ENCODE measurements at places on chromosomes 12 and 14.
A peak's percentile ranks its signal among the peaks of the same experiment; 100 is the strongest.

DNA sequence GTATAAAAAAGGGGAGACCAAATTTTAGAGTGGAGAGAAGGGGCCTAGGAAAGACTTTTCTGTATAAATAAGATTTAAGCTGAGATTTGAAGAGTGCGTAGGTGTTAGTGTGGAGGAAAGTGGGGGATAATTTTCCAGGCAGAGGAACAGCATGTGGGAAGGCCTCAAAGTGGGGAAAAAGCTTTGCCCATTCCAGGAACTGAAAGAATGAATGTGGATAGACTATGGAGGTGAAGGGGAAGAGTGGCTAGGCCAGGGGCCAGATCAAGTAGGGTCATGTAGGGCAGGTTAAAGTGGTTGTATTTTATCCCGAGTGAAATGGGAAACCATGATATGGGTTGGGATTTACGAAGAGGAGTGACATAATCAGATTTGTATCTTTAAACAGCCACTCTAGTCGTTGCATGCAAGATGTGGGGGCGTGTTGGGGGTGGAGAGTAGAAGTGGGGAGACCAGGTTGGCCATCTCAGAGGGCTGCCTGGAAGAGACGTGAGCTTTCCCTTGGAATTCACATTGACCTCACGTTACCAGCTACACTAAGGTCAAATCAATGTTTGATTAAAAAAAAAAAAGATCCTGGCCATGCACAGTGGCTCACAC, 3.3 kb downstream of the ZNF664 start:
- no peak overlapping the region for H3K27ac ChIP-seq
- no peak overlapping the region for H3K4me3 ChIP-seq
- no peaks in the 10 kb centered on the region for H3K27me3 ChIP-seq
- H3K4me1 ChIP-seq = no peaks in the 10 kb centered on the region

- H3K27me3 ChIP-seq = no peaks in the 10 kb centered on the region
- no peak overlapping the region for H3K27ac ChIP-seq
- DNase-seq = no peak
- H3K4me1 ChIP-seq = peaks cover 4% of the 10 kb centered on the region
- no peaks in the 10 kb centered on the region for H3K36me3 ChIP-seq
- peak overlapping the region; percentile 98 for H3K4me3 ChIP-seq
Observed at GRCh38 chr14:103630364-103631108, 1.5 kb downstream of the KLC1 start.

GRCh38 chr12:6158255-6158654, 33.8 kb upstream of the VWF start:
- no peaks in the 10 kb centered on the region for H3K27me3 ChIP-seq
- no peaks in the 10 kb centered on the region for H3K36me3 ChIP-seq
- H3K4me1 ChIP-seq = no peaks in the 10 kb centered on the region
- no peak overlapping the region for H3K27ac ChIP-seq

DNA sequence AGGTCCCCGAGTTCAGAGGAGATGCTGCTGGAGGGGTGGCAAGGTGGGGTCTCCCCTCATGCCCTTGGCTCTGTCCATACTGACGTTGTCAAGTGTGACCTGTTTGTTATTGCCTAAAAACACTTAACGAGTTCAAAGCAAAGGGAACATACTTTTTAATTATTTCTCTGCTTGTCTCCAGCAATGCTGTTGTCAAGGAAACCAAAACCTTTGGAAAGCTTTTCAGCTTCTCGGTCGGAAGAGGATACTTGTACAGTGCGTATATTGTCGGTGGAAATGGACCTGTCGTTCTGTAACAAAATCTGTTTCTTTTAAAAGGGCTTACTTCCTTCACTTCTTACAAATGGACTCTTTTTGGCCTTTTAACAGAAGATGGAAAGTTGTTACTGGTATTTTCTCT, 73.9 kb downstream of the SLC25A47 start:
- H3K4me1 ChIP-seq = peaks cover 11% of the 10 kb centered on the region
- DNase-seq = no peak
- no peak overlapping the region for H3K4me3 ChIP-seq
- no peaks in the 10 kb centered on the region for H3K27me3 ChIP-seq
- H3K27ac ChIP-seq = peak overlapping the region; percentile 69

GRCh38 chr12:65205886-65206285, 36.5 kb downstream of the LEMD3 start:
- H3K4me3 ChIP-seq = no peak overlapping the region
- no peak overlapping the region for H3K27ac ChIP-seq
- no peak for DNase-seq
- no peaks in the 10 kb centered on the region for H3K36me3 ChIP-seq
- H3K27me3 ChIP-seq = no peaks in the 10 kb centered on the region
- H3K4me1 ChIP-seq = peaks cover 11% of the 10 kb centered on the region

- DNase-seq = no peak
- no peaks in the 10 kb centered on the region for H3K36me3 ChIP-seq
- H3K27ac ChIP-seq = no peak overlapping the region
- H3K4me1 ChIP-seq = no peaks in the 10 kb centered on the region
- no peak overlapping the region for H3K4me3 ChIP-seq
Observed at GRCh38 chr12:26828280-26829073, 4.5 kb downstream of the ITPR2 start.

DNA sequence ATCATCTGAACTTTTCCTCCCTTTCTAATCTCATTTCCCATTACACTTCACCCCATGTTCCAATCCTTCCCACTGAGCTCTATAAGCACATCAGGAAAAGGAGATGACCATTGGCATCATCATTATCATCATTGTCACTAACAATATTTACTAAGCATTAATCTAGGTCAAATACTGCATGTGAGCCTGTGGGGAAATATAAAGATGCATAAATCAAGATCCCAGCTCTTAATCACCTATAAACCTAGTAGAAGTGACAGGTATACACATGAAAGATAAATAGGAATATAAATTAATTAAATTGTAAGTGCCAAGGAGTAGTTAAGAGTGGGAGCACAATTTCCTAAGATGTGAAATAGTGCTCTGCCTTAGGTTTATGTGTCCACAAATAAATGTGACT, 100.6 kb downstream of the OTOGL start:
- no peak overlapping the region for H3K4me3 ChIP-seq
- H3K27me3 ChIP-seq = no peaks in the 10 kb centered on the region
- H3K27ac ChIP-seq = no peak overlapping the region
- no peaks in the 10 kb centered on the region for H3K4me1 ChIP-seq
- no peak for DNase-seq
- no peaks in the 10 kb centered on the region for H3K36me3 ChIP-seq

- no peaks in the 10 kb centered on the region for H3K36me3 ChIP-seq
- no peaks in the 10 kb centered on the region for H3K27me3 ChIP-seq
- DNase-seq = no peak
- H3K27ac ChIP-seq = no peak overlapping the region
Observed at GRCh38 chr14:56338674-56339073, 220.5 kb downstream of the PELI2 start.

DNA sequence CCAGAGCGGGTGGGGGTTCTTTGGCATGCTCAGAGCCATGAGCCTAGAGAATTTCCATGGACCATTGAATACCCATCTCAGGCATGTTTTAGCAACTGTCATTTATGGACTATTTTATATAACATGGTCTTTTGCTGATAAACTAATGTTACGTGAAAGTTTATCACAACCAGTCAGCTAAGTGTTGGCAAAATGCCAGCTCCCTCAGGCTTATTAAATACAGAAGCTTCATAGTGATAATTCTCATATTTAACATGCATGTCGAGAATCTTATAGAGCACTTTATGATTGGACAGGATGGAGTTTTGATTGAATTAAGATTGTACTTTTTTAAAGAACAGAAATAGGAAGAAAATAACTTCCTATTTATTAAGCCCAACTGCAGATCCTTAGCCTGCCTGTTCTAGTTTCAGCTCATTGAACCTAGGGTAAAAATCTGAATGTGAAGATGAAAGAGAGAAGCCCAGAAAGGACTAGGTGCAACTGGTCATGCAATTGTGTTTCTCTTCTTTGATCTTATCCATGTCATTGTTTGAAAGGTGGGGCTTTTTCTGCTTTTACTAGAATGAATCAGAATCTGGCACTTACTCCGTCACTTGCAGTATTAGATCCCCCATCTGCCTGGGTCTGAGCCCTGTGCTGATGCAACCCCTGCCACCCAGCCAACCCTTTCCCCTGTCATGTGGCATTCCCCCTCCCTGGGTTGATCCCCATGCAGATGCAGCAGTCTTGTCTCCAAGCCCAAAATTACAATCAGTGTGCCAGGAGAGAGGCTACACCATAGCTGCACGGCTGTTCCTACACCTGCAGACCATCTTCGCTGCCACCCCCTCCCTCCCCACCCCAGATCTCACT, 134.6 kb upstream of the EVL start:
- no peak overlapping the region for H3K27ac ChIP-seq
- H3K4me1 ChIP-seq = no peaks in the 10 kb centered on the region
- H3K36me3 ChIP-seq = no peaks in the 10 kb centered on the region

GRCh38 chr12:21296751-21297406, 37.8 kb downstream of the SLCO1A2 start:
- H3K27ac ChIP-seq = no peak overlapping the region
- no peaks in the 10 kb centered on the region for H3K4me1 ChIP-seq
- H3K4me3 ChIP-seq = no peak overlapping the region
- no peaks in the 10 kb centered on the region for H3K27me3 ChIP-seq
- no peaks in the 10 kb centered on the region for H3K36me3 ChIP-seq

- no peak overlapping the region for H3K4me3 ChIP-seq
- no peak for DNase-seq
- H3K27ac ChIP-seq = no peak overlapping the region
- H3K4me1 ChIP-seq = no peaks in the 10 kb centered on the region
- no peaks in the 10 kb centered on the region for H3K27me3 ChIP-seq
Observed at GRCh38 chr14:43692706-43693105, 814.4 kb downstream of the FSCB start.

- H3K27me3 ChIP-seq = no peaks in the 10 kb centered on the region
- H3K36me3 ChIP-seq = no peaks in the 10 kb centered on the region
- DNase-seq = no peak
Observed at GRCh38 chr12:41333974-41334373, 145.9 kb downstream of the PDZRN4 start.

GRCh38 chr12:51171884-51172514, 936 bp downstream of the TFCP2 start:
- H3K4me1 ChIP-seq = peaks cover 10% of the 10 kb centered on the region
- peak; percentile 26 for DNase-seq
- no peaks in the 10 kb centered on the region for H3K36me3 ChIP-seq
- peak overlapping the region; percentile 82 for H3K4me3 ChIP-seq
- H3K27ac ChIP-seq = peak overlapping the region; percentile 85

GRCh38 chr14:92794961-92795360, 856 bp downstream of the GOLGA5 start:
- DNase-seq = no peak
- H3K4me3 ChIP-seq = peak overlapping the region; percentile 94
- H3K27ac ChIP-seq = peak overlapping the region; percentile 87
- H3K36me3 ChIP-seq = no peaks in the 10 kb centered on the region
- no peaks in the 10 kb centered on the region for H3K4me1 ChIP-seq

- no peaks in the 10 kb centered on the region for H3K4me1 ChIP-seq
Observed at GRCh38 chr12:65493913-65494245, 215.4 kb downstream of the MSRB3 start.

- H3K4me3 ChIP-seq = no peak overlapping the region
- no peaks in the 10 kb centered on the region for H3K4me1 ChIP-seq
- no peak overlapping the region for H3K27ac ChIP-seq
- H3K27me3 ChIP-seq = no peaks in the 10 kb centered on the region
Observed at GRCh38 chr14:72613231-72613974, 280.5 kb downstream of the DPF3 start.

- H3K4me3 ChIP-seq = no peak overlapping the region
- peak overlapping the region; percentile 51 for H3K27ac ChIP-seq
- no peak for DNase-seq
- no peaks in the 10 kb centered on the region for H3K27me3 ChIP-seq
- H3K36me3 ChIP-seq = no peaks in the 10 kb centered on the region
- H3K4me1 ChIP-seq = no peaks in the 10 kb centered on the region
Observed at GRCh38 chr12:53560351-53560750, 53.1 kb upstream of the NPFF start.

GRCh38 chr14:68314642-68315041, 478.2 kb downstream of the ZFP36L1 start:
- no peak overlapping the region for H3K27ac ChIP-seq
- H3K27me3 ChIP-seq = no peaks in the 10 kb centered on the region
- H3K4me1 ChIP-seq = no peaks in the 10 kb centered on the region
- H3K4me3 ChIP-seq = no peak overlapping the region
- DNase-seq = no peak

DNA sequence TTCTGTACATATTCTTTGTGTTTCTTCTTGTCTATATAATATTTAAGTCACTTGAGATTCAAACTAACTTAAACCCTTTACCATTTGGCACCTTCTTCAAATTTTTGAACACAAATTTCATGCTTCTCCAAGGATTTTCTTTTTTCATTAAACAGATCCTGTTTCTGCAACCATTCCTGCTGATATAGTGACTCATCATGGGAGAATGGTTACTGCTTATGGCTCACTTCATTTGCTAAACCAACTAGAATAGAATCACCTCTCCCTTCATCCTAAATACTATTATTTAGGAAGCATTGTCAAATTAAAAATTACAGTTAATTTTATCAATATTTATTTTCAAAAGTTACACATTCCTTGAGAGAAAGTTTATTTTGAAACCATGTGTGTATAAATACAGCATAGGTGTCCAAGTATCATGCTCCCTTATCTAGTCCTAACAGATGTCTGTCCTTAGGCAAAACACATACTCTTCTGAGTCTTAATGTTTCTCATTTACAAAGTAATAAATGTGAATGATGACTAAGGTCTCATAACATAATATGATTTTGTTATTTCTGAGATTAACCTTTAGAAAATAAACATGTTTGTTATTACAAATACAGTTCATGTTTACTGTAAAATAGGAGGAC, 40.7 kb downstream of the PLCZ1 start:
- no peaks in the 10 kb centered on the region for H3K4me1 ChIP-seq
- H3K27ac ChIP-seq = no peak overlapping the region
- H3K4me3 ChIP-seq = no peak overlapping the region
- no peak for DNase-seq
- H3K36me3 ChIP-seq = no peaks in the 10 kb centered on the region

DNA sequence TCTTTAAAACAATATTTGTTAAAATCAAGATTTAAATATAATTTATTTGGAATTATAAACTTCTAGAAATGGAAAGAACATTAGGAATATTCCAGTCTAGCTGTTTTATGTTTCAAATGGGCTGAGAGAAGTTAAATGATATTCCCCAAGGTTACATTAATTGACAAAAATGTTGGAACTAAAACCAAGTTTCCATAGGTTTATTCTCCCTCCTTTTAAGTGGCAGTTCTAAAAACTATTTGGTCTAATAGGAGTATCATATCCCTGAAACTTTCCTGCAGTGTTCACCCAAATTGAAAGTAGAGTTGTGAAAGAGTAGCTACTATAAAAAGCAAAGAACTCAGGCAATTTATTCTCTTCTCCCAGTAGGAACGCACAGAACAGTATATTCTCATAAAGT, 1185.5 kb downstream of the LRFN5 start:
- H3K4me1 ChIP-seq = no peaks in the 10 kb centered on the region
- no peaks in the 10 kb centered on the region for H3K27me3 ChIP-seq
- no peak overlapping the region for H3K4me3 ChIP-seq

GRCh38 chr12:84701041-84701440, 211.6 kb downstream of the SLC6A15 start:
- no peak overlapping the region for H3K4me3 ChIP-seq
- DNase-seq = no peak
- no peaks in the 10 kb centered on the region for H3K36me3 ChIP-seq
- H3K27me3 ChIP-seq = no peaks in the 10 kb centered on the region

All from colonic mucosa (tissue), 4 donors.